ENCODE measurements at places on chromosomes 2 and 18. TPM values are rescaled to one million over a fixed set of nuclear protein-coding genes. Genes with fewer than 3 reads are reported as not detected.

GRCh38 chr2:127681288-127681804 is 6.0 kb upstream of the LIMS2 start:
- no peak for DNase-seq

GRCh38 chr2:32715391-32715841 is 87.6 kb downstream of the TTC27 start:
- DNase-seq = no peak

GRCh38 chr2:26238311-26238958 is 6.0 kb downstream of the HADHA start:
- no peak for DNase-seq

- no peak for DNase-seq
Observed at GRCh38 chr18:10230072-10230471, 224.4 kb upstream of the APCDD1 start.

The POMC gene
- polyA plus RNA-seq = 4.1 TPM

GRCh38 chr2:5537180-5537688 is 154.9 kb upstream of the SOX11 start:
- DNase-seq = no peak

DNA sequence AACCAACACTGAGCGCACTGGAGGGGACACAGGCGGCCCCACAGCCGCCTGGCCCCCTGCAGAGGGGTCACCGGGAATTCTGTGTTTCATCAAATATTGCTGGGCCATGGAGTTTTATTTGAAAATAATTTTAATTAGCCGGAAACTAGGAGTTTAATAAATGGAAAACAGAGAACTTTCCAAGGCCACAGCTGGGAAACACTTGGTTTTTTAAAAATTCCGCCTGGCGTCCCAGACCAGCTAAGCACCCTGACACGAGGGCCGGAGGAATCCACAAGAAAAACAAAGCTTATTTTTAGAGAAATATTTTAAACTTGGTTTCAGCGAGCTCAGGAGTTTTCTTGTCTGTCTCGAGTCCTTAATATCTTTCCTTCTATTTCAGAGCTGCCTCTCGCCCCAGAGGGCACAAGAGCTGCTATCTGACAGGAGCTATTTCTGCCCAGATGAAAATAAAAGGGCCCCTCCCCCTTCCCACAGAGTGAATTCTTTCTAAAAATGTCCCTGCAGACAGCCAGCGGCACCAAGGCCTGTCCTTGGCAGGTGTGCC is 8.2 kb downstream of the ZFP36L2 start:
- DNase-seq = no peak

The TCF7L1 gene
- polyA plus RNA-seq = 20.9 TPM

DNA sequence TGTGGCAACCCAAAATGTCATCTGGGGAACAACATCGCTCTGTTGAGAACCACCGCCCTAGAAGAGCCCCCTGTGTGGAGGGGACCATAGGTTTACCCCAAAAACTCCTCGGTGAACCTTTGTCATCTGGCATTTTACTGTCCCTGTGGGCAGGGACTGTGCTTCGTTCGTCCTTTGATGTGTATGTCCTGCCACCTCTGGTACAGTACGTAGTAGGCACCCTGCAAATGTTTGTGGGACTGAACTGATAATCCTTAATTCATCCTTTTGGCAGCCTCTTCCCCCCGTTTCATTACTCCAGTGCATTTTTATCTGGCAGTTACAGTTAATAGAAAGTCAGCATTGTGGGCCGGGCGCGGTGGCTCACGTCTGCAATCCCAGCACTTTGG is 728 bp downstream of the NAPG start:
- no peak for DNase-seq

The TMEM200C gene
- 1.3 TPM for polyA plus RNA-seq

The EPHA4 gene
- 6.5 TPM for polyA plus RNA-seq

GRCh38 chr18:22872900-22873537 is 60.1 kb upstream of the RBBP8 start:
- DNase-seq = no peak

The PKDCC gene
- 247 TPM for polyA plus RNA-seq

DNA sequence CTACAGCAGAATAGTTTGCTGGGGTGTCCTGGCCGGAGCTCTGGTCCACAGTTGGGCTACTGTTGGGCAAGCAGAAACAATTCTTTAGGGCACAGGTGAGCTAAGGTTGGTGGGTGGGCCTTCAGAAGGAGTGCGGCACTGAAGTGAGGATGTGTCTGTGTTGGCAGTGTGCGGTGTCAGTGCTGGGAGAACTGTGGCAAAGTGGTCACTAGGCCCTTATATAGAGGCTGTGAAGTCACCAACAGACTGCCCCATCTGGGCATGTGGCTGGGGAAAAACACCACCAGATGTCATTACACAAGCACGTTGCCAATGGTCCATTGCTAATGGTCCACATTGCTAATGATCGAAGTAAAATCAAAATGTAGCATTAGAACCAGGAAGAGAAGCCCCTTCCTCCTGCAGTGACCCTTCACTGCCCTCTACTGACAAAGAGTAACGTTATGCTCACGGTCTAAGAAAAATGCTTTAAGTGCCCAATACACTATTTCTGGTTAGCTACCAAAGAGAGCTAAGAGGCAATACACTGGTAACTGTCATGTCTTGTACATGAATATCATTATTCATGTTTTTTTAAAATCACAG is 21.3 kb downstream of the SCN1A start:
- DNase-seq = no peak

The REG1B gene
- polyA plus RNA-seq = 1.7 TPM

The RGPD4 gene
- 0.03 TPM for polyA plus RNA-seq

The SP140 gene
- 1.0 TPM for polyA plus RNA-seq

DNA sequence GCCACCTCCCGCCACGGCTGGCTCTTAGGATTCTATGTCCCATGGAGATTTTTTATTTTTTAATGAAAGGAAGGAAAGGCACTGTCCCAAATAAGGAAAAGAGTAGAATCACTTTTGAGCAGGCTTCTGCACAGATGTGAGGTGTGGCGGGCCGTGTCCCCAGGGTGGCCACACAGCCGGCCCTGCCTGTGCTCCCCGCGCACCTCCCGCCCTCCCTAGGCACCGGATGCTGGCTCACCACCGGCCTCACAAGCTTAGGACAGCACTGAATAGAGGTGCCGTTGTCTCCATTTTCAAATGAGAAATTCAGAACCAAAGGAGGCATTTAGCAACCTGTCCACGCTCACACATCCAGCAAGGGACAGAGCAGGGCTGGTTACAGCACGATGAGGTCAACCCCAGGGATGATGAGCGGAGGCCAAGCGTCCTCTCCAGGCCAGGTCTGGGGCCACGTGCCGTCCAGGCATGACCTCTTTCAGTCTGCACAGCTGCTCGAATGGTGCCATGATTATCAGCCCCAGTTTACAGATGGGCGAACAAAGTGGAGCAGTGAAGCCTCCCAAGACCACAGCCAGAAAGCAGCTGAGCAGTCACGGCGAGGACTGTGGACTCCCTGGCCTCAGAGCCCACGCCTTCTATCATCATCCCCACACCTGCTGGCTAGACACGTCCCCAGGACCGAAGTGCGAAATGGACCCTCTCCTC is 20.7 kb upstream of the TEX51 start:
- DNase-seq = no peak

The THSD7B gene
- polyA plus RNA-seq = 0.11 TPM

- DNase-seq = no peak
Observed at GRCh38 chr2:191748059-191748461, 70.1 kb downstream of the NABP1 start.

DNA sequence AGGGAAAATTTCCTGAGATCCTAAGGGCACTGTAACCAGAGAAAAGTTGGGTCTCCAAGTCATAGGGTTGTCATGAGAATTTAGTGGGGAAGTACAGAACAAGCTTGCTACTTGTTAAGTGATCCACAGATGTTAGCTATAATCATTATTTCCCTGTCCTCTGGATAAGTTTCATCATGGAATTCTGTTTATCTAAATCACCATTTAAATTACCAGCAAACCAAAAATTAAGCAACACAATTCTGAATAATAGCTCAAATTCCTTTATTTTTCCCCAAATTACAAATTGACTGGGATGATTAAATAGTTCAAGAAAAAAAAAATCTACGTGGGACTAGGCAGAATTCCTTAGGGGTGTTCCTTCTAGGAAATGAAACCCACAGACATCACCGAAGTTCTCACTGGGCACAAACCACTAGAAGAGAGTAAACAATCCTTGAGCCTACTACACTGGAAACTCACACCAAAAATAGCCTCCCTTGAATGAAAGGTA is 159.5 kb downstream of the COL6A3 start:
- no peak for DNase-seq

- DNase-seq = no peak
Observed at GRCh38 chr2:96861074-96861473, 3.3 kb upstream of the ANKRD39 start.

- DNase-seq = no peak
Observed at GRCh38 chr18:23351521-23351920, 101.6 kb upstream of the RIOK3 start.

DNA sequence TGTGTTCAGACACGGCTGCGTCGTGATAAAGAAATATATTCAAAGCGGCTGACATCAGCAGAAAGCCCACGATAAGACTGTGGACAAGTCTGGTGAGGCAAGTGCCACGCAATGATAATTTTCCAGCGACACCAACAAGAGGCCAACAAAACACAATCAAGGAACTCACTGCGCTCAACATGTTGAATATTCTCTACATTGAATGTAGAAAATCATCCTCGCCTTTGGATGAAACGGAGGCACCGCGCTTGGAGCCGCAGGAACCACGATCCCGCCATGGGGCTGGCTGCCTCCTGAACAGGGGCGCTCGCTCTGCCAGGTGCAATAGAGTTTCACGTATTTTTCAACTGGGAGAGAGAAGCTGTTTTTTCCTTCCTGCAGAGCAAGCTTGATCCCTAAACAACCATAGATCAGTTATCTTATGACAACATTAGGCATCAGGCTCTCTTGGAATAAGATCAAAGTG is 220.3 kb downstream of the ATAD2B start:
- DNase-seq = no peak

The ARL4C gene
- polyA plus RNA-seq = 22.4 TPM

- DNase-seq = no peak
Observed at GRCh38 chr18:11668441-11669169, 20.5 kb upstream of the GNAL start.

GRCh38 chr2:128512379-128513115 is 193.9 kb upstream of the HS6ST1 start:
- DNase-seq = no peak

GRCh38 chr2:100104718-100105677 is 37.4 kb downstream of the AFF3 start:
- no peak for DNase-seq

DNA sequence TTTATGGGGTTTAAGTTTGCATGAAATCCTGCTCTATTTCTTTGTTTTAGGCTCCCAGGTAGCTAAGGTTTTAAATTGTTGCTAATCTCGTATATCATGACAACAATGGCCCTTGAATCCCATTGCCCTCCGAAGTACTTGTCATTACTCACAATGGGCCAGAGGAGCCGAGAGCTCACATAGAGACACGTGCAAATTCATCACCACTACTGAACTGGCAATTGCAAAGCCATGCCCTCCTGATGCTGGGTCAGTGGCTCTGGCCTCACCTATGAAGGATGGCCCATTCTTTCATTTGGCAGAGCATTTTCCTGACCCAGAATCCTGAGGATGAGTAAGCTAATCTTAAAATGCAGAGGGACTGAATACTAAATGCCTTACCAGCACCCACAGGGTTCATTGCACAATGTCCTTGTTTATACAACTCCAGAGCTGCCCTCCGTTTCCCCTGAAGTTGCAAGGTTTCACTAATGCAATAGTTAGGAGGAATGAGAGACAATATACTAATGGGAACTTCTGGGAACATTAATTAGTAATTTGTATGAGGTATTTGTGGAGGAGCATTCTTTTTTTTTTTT is 71.6 kb upstream of the GAREM1 start:
- no peak for DNase-seq

GRCh38 chr2:205089958-205090357 is 544.7 kb downstream of the PARD3B start:
- no peak for DNase-seq

DNA sequence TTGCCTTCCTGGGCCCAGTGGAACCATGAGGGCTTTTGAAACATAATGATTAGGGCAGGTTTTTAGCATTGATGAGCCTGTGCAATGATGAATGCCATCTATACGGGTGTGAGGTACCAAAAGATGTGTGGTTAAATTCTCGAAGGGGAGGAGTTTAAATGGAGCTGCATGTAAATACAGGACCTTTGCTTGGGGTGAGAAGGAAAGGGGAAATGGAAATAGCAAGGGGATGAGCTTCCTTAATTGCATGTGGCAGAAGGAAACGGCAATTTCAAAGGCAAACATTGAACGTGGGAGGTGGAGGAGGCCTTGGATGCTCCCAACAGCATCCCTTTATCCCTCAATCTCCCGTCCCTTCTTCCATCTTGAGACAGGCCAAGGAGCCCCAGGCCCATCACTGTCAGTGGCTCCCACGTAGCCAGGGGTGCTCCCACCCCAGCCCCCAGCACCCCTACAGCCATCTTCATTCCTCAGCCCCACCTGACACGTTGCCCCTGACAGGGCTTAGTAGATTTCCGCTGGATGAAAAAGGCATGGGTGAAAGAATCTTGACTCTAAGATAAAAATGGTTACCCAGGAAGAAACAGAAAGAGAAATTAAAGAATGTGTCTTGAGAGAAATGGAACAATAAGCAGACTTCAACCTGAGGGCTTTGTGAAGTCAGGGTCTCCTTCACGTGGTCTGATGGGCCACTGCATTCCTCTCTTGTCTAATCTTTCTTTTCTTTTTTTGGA is 32.5 kb downstream of the INPP5D start:
- no peak for DNase-seq

GRCh38 chr2:132438691-132439090 is 22.1 kb downstream of the GPR39 start:
- no peak for DNase-seq

The UGT1A6 gene
- 19.9 TPM for polyA plus RNA-seq

- DNase-seq = no peak
Observed at GRCh38 chr2:224958462-224958857, 83.8 kb downstream of the DOCK10 start.

- no peak for DNase-seq
Observed at GRCh38 chr2:70956141-70956540, 20.4 kb downstream of the ATP6V1B1 start.

The CCDC148 gene
- 0.28 TPM for polyA plus RNA-seq

The IFIH1 gene
- polyA plus RNA-seq = 7.9 TPM

DNA sequence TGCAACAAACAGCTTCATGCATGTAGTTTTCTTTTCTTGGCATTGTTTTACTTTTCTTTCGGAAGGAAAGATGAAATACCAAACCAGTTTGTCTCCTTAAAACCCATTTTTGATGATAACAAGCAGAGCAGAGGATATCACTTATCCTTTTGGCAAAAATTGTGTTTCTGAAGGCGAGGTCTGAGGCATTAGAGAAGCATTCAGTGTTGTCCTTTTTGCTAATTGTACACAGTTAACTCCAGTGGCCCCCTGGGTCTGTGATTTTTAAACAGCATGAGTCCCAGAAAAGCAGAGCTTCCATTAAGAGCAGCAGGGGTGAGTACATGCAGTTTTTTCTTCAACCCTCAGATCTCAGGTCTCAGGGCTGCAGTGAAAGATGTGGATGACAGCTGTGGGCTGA is 41.3 kb downstream of the TTC39C start:
- no peak for DNase-seq

DNA sequence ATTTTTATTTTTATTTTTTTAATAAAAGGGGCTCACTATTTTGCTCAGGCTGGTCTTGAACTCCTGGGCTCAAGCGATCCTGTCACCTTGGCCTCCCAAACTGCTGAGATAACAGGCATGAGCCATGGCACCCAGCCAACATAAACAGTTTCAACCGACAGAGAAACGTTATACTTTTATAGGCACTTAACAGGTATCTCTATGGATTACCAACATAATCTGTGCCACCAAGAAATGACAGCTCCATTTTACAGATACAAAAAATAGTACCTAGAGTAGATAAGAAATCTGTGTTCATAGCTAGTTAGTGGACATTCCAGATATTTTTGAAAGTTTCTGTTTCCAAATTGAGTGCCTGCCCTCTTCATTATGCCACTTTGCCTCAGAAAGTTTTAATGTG is 1316.7 kb downstream of the LRP1B start:
- no peak for DNase-seq

Measured in urinary bladder (tissue), 4 donors.